ENCODE measurements at places on chromosomes 12 and 14. TPM values are rescaled to one million over a fixed set of nuclear protein-coding genes. Genes with fewer than 3 reads are reported as not detected.

The IFNG-AS1 gene
- not detected for total RNA-seq

The PRKD1 gene
- total RNA-seq: 16.4 TPM

The KLRK1 gene
- total RNA-seq: 0.92 TPM

The TAS2R30 gene
- total RNA-seq: 9.5 TPM

The FGF23 gene
- not detected for total RNA-seq

The CAPZA3 gene
- not detected for total RNA-seq

The EXOC3L4 gene
- total RNA-seq: 0.46 TPM

The E2F7 gene
- 2.3 TPM for total RNA-seq

The FAM181A gene
- total RNA-seq: 6.7 TPM

The CIROP gene
- total RNA-seq: not detected

The DNAI7 gene
- total RNA-seq: 12.0 TPM

Data from diencephalon (tissue), 1 donor.